Cardiac septum (tissue), 1 donor: ENCODE measurements at places on chromosomes 16 and 17.

DNA sequence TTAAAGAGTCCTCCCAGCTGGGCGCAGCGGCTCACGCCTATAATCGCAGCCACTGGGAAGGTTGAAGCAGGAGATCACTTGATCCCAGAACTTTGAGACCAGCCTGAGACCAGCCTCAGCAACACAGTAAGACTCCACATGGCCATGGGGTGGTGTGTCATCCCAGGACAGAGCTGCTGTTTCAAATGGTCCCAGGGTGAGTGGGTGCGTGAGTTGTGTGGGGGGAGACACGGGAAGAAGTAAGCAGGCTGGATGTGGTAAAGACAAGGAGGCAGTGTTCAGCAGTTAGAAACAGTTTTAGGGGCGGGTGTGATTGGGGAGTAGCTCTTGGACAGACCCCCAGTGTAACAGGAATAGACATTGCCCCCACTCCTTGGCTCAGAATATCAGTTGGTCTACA, 3.8 kb downstream of the SHPK start:
- no peak for DNase-seq

DNA sequence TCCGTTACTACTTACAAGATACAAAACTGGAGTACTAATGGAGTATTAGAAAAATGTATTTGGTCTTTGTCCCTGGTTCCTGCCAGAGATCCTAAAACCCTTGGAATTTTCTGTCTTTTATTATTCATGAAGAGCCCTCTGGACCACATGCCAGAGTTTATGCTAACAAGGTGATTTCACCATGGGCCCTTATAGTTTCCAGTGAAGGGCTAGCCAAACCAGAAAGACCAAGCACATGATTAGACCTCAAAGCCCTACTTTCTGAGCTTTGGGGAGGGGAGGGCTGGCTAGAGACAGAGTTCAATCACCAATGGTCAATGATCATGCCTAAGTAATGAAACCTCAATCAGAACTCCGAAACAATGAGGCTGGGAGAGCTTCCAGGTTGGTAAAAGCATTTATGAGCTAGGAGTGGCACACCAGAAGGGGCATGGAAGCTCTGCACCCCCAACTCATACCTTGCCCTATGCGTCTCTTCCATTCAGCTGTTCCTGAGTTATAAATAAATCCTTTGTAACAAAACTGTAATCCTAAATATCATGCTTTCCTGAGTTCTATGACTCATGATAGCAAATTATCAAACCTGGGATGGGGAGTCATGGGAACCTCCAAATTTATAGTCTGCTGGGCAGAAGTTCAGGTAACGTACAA, 10.4 kb downstream of the DCUN1D3 start:
- no peak for DNase-seq

DNA sequence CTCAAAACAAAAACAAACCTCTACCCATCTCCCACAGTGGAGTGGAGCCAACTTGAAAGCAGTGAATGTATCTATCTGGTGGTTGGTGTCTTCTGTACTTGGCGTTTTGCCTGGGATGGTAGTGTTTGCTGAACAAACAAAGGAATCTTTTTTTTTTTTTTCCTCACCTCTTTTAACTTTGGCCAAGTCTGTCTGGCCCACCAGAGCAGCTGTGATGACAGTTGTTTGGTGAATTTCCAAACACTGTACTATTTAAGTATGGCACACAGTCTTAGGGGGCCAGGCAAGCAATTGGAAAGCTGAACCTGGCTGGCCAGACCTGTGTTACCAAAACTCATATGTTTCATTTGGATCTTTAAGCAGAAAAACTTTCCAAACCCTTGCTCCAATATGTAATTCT, 101.8 kb upstream of the CDH13 start:
- DNase-seq, result no peak

GRCh38 chr16:29664091-29664921, 1.3 kb downstream of the SPN start:
- peak; percentile 82 for DNase-seq

GRCh38 chr16:3727806-3728381, 10.6 kb upstream of the TRAP1 start:
- no peak for DNase-seq

DNA sequence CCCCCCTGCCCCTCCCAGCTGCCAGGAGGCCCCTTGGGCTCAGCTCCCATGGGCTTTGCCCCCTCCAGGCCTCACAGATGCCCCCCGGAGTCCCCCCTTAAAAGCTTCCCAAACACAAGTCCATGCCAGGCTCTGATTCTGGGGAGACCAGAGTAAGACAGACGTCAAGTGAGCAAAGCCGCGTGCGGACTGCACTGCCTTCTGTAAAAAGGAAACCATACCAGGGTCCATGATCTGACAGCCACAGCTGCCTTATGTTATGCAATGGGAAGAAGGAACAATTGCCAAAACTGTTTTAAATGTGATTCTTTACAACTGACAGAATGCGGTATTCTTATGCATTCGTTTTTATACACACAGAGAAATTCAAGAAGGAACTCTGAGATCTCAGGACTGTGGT, 17.9 kb upstream of the HEXD start:
- DNase-seq, result no peak

DNA sequence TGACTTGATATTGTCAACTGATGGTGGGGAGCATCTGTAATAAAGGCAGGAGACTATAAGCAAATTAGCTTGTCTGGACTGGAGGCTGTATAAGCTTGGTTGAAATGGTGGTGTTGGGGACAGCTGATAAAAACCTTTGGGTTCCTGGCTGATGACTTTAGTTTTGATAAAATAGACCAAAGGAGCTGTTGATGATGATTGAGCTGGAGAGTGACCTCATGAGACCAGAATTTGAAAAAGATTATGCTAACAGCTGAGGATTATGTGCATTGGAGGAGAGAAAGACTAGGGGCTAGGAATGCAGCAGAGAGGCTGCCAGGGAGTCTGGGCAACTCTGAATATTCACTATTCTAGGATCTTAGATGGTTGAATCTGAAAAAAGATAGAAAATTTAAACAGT, 8.7 kb upstream of the CDC27 start:
- no peak for DNase-seq

DNA sequence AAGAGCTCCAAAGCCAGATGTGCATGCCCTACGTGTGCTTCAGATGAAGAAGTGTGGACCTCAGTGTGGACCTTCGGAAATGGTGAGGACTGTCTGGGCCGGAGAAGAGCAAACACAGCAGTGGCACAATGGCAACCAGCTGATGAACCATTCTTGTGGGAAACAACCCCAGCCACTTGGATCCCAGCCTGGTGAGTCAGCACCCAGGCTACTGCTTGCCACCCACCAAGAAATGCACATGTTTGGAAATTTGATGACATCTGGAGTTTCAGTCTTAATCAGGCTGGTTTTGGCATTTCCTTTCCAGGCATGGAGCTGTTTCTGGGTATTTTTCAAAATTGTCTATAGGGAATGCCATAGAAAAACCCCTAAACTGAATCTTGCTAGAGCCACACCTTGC, 42.7 kb downstream of the DYNLRB2 start:
- DNase-seq, result no peak

DNA sequence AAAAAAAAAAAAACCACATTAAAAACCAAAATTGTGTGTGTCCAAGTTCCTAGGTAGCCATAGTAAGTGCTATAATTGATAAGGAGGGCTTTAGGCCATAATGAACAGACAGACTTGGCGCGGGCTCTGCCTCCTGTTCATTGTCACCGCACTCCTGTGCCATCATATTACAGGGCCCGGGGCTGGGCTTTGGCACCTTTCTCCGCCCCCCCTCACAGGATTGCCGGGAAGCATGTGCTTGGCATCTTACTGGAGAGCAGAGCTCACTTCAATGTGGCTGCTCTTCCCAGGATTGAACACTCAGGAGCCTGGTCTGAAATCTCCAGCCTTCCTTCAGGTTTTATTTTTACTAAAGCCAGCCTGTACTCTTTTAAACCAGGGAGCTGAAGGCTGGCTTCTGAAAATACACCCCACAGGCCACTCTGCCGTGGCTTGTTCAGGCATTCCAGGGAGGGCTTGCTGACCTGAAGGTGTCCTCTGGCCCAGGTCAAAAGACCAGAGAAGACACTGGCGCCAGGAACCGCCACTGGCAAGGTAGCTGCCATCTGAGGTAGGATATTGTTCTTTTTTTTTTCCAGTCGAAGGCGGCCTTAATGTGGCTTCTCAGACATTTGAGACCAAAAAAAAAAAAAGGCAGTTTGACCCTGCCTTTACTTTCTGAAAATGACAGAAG, 39.3 kb downstream of the DHRS7B start:
- peak; percentile 88 for DNase-seq

GRCh38 chr17:83010206-83011200, 68.9 kb upstream of the METRNL start:
- no peak for DNase-seq

GRCh38 chr17:74778960-74779359, 2.8 kb upstream of the NAT9 start:
- no peak for DNase-seq

DNA sequence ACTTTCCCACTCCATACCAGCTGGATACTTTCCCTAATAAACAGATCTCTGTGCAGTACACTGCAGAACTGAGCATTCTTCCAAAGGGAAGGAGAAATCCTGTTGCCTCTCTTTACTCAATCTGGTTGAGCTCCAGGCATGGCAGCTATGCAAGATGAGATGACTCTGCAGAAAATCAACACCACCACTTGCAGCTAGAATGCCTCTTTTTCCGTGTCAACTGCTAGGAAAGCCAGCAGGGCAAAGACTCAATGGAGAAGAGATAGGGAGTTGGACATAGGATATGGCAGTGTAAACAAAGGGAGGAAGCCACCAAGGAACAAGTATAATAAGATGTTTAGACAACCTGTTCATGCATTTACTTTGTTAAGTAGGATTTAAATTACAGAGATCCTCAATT, 40.4 kb upstream of the CORO6 start:
- DNase-seq, result no peak

- DNase-seq, result no peak
Measured at GRCh38 chr17:19650826-19651225, 2.3 kb downstream of the ALDH3A2 start.

DNA sequence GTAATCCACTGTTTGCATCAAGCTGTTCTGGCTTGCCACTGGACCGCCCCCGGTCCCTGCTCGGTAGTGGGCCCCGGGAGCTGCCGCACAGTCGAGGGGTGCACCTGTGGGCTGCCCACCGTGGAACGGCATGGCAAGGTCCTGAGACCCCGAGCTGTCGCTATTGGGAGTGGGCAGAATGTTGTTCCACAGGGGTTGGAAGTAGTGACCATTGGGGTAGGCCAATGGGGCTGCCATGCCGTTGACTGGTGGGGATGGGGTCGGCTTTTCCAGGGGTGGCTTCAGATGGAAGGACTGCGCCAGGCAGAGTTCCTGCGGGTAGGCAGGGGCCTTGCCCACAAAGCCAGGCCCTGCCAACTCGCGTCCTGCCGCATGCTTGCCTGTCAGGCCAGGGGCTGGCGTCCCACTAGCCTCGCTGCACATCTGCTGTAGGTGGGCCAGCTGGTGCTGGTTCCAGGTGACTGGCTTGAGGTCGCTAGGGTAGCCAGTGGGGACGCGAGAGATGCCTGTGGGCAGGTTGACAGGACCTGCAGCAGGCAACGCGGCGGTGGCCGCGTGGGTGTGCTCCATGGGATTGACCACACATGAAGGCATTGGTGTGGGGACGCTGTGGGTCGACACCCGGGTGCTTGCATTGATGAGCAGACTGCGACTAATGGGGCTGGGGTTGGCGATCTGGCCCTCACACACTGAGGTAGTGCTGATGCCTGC, 14.8 kb downstream of the TRAF4 start:
- DNase-seq, result no peak

- no peak for DNase-seq
Measured at GRCh38 chr17:14144508-14144907, 75.2 kb downstream of the COX10 start.

DNA sequence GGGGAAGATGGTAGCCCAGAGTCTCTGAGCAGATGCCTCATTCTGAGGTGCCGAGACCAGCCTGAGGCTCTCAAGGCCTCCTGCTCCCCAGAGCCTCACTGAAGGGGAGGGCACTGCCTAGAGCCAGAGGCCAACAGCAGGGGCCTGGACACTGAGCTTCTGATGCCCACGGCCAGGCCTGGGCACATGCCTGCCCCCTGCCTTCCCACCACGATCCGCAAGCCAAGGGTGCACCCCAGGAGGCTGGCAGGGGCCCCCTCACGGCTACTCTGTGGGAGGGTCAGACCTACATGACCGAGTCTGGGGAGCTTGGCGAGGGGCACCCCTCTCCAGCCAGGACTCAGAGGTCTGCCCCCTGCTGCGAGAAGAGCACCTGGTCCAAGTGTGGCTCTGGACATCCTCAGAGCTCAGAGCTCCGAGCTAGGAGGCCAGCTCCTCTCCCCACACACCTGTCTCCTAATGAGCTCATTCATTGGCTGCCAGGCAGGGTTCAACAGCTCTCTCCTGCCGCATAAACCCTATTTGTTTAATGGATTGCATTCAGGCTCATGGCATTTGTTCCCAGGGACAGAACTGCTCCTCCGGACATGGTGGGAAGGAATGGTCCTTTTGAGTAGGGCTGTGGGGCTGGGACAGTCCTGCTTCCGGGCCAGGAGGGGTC, 13.9 kb downstream of the OTOP3 start:
- no peak for DNase-seq

DNA sequence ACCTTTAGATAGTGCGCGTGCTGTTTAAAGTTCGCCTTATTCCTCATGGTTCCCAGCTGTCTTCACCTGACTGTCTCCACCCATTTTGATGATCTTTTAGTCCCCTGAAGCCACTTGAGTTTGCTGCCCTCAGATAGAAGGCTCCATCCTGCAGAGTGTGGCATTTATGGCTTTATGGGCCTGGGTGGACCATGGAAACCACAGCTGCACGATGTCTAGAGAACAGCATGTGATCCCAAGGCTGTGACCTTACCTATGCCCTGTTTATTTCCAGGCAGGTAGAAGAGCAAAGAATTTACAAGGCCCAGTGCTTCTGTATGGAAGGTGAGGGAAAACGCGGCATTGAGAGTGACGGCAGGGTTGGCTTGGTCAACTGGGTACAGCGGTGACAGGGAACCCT, 356.9 kb downstream of the SLC39A11 start:
- DNase-seq, result no peak

DNA sequence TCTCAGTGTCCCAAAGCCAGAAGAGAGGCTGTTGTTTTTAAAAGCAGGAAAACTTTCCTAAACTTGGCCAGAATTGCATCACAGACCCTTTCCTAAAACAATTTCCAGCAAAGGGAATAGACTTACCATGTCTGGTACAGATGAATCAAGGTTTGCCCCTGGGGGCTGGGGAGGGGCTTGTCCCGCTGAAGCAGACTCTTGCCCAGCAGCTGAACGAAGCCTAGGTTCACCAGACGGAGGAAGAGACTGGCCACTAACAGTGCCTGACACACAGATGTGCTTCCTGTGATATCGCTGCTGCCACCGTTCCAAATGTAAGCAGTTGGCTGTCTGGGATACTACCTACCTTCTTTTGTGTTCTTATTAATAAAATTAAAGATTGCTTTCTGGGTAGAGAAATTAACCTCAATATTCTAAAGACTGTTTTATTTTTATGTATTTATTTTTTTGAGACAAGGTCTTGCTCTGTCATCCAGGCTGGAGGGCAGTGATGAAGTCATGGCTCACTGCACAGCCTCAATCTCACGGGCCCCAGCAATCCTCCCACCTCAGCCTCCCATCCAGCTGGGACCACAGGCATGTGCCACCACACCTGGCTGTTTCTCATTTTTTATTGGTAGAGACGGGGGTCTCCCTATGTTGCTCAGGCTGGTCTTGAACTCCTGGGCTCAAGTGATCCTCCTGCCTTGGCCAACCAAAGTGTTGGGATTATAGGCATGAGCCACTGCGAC, 13.5 kb downstream of the PRCD start:
- no peak for DNase-seq
